BE2C (cell line): ENCODE measurements at places on chromosomes 2 and 18.

- no peak for DNase-seq
These were observed 39.9 kb downstream of the TANK start for GRCh38 chr2:161199912-161200701.

DNA sequence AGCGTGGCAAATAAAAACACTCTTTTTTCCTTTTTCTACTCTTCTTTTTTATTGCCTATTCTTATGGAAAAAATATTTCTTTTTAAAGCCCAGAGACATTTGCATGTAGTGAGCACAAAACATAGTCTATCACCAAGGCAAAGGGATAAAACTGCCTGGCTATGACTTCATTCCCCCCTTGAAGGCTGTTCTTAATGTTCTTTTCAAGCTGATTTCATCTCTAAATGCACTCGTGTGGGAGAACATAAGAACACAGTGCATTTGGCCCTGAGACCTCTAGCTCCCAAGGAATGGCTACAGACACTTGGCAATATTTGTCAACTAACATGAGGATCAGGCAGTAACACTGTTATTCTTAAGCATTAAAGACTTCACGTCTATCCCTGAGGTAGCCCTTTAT, 17.4 kb upstream of the DNAJC10 start:
- no peak for DNase-seq

DNA sequence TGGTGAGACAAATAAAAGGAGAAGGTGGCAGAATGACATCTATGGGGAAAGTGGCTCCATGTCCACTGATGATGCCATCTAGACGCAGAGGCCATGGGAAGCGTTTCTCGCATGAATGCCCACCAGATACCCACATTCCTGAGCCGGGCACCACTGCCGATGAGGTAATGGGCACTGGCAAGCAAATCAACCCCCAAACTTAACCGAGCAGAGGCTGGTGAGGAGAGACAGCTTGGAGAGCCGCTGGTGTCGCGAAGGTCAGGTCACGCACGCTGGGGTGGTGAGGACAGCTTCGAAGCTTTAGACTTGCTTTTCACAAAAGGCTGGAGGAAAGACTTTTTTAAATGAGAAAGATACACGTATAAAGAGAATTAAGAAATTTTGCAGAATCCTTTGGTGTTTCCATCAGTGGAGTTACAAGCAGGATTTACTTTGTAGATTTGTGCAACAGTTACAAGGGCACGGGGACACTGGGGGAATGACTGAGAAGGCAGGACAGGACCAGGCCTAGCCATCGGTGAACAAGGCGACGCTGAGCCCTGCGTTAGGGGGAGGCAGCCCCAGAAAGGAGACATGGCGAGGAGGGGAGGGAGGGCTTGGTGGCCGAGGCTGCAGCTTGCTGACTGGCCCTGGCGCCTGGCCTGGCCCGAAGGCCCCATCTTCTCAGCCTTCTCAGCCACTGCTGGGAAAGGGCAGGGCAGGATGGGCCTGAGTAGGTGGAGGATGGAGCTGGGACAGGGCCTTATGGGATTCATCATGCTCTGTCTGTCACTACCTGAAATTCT, 83.9 kb upstream of the HDAC4 start:
- no peak for DNase-seq

- DNase-seq: no peak
These were observed 3.6 kb upstream of the D2HGDH start for GRCh38 chr2:241730671-241731293.

GRCh38 chr2:16750175-16750924, 84.7 kb upstream of the CYRIA start:
- no peak for DNase-seq

GRCh38 chr2:118223992-118224894, 136.0 kb downstream of the INSIG2 start:
- no peak for DNase-seq

- no peak for DNase-seq
These were observed 42.7 kb downstream of the MAL start for GRCh38 chr2:95068256-95068655.

- no peak for DNase-seq
These were observed 417.3 kb upstream of the TRIB2 start for GRCh38 chr2:12299431-12299830.

- no peak for DNase-seq
These were observed 628 bp downstream of the MRPL30 start for GRCh38 chr2:99181624-99182000.

GRCh38 chr2:15939854-15940660, at the start of gene MYCN:
Gene MYCN (plus strand): TSS chr2:15940550. CDS start chr2:15942065, 1,515 bp downstream.
- peak; percentile 100 for DNase-seq

DNA sequence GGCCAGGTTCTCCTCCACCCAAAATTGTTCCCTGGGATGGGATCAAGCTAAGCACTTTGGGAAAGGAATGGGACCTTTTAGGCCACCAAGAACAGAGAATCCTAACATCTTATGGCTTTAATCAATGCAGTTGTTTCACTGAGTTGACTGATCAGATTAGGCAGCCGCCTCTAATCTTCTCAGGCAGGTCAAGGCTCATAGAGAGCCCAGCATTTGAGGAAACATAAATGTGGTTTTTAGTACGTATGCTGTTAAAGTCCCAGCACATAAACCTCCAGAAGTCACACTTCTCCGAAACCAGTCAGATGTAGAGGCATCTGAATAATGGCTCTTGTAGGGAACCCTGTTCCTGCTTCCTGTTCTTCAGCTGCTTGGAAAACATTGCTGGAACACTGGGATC, 99.5 kb upstream of the RMDN2 start:
- DNase-seq: no peak

GRCh38 chr2:237944302-237944701, 22.5 kb upstream of the UBE2F start:
- no peak for DNase-seq
